ENCODE measurements at places on chromosomes 2 and 18.

- DNase-seq, result no peak
Observed at GRCh38 chr2:68505603-68506159, 38.3 kb downstream of the APLF start.

DNA sequence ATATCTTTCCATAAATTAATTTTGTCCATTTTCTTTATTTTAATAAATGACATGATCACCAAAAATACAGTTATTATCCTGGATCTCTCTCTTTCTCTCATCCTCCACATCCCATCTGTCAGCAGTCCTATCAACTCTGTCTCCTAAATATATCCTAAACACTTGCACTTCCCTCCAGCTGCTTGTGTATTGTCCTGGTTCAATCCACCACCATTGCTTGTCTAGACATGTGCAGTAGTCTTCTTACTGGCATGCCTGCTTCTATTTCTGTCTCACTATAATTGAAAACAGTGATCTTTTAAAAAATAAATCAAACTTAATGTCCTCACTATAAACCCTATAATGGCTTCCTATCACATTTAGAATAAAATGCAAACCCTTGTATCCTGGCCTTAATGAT, 2168.6 kb upstream of the PIK3C3 start:
- no peak for DNase-seq

DNA sequence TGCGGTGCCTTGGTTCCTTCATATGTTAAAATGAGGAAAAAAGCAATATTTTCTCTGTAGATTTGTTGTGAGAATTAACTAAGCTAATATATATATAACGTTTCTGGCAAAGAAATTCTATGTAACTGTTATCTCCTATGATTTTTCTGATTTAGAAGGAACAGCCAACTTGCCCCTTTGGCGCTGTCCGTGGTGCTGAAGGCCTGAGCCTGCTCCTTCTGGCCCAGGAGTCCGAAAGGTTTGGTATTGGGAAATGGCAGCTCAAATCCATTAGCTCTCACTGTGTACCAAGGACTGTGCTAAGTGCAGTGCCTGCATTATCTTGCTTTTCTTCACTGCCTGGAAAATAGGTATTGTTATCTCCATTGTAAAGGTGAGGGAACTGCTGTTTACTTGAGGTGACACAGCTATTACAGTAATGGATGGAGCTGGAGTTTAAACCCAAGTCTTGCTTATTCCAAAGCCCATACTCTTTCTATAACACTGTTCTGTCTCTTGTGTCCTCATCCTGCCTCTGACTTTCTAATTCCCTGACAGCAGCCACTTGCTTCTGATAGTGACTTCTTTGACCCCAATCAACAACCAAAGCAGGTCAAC, 52.2 kb downstream of the C1QL2 start:
- no peak for DNase-seq

DNA sequence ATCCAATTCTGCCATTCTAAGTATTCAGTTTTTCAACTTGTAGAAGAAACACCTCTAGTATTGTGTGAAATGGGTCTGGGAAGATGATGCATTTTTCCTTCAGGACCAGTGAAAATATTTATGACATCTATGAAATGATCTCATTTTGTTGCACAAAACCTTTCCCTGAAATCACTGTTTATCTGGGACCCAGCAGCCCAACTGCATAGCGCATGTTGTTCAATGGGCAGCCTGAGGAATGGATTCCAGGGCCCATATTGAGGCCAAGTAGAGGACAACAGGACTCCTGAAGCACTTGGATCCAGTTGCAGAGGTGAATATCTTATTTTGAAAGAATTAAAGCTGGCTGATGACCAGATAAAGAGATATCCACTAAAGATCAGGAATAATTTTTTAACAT, 7.3 kb downstream of the RBMS1 start:
- DNase-seq, result no peak

Measured in prostate gland (tissue), 2 donors.